ENCODE measurements at places on chromosomes 6 and 20.

GRCh38 chr6:87921034-87921433 is 126.6 kb upstream of the SPACA1 start:
- no peak for DNase-seq

DNA sequence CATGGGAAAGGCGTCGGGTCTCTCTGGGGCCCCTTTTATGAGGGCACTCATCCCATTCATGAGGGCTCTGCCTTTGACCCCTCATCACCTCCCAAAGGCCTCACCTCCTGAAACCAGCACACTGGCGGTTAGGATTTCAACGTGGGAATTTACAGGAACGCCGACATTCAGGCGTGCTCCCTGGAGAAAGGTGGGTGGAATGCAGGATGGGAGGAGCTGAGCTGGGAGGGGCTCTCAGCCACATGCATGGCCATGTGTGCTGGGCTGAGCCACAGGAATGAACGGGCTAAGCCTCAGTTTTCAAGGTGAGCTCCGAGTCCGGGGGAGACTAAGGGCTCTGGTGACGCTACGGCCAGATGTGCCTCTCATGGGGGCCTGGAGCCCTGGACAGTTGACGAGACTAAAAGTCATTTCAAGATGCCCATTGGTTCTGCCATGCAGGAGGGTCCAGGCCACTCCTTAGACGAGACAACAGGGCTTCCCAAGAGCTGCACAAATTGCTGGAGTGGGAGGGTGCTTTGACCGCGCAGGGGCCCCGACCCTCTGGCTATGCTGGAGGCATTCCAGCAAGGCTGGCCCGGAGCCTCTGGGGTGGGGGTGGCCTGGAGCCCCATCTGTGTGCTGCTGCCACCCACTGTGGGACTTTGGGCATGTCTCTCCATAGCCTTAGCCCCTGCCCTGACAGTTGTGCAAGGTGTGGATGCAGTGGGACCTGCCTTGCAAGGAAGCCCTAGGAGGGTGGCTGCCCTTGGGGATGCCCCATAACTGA is 3.8 kb upstream of the ARFGAP1 start:
- no peak for DNase-seq

- no peak for DNase-seq
Measured at GRCh38 chr20:48455651-48456365, 372.0 kb downstream of the PREX1 start.

DNA sequence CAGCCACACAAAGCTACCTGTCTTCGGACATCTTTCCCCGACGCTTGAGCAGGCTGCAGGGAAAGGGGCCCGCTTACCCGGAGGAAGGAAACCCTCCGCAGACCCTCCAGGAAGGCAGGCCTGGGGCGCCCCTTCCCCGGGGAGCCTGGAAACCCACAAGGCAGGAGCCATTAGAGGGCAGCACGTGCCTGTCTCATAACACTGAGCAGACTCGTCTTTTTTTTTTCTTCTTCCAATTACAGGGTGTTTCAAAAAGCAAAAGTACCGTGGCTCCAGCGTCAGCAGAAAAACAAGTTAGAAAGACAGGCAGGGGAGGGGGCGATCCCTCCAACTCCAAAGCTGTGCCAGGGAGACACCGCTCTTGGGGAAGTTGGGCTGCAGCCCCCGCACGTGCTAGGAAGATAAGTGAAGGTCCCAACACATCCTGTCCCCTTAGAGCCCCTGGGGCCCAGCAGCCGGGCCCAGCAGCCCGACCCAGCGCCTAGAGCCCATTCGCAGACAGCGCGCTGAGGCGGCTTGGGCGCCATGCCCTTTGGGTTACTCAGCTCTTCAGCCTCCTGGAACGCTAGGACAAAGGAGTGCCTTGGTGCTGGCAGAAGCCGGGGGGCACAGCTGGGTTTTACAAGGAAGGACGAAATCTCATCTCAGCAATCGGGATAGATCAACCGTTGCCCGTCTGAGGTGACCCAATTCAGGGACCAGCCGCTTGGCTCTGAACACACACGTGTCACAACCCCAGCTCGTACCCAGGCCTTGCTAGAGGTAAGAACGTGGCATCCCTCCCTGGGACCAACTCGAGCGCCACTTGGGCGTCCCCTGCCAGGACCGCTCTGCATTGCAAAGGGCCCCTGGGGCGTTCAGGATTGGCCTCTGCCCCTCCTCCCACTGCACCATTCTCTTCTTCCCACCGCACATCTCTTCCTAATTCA is 136.3 kb downstream of the LY86 start:
- DNase-seq: peak; percentile 53

DNA sequence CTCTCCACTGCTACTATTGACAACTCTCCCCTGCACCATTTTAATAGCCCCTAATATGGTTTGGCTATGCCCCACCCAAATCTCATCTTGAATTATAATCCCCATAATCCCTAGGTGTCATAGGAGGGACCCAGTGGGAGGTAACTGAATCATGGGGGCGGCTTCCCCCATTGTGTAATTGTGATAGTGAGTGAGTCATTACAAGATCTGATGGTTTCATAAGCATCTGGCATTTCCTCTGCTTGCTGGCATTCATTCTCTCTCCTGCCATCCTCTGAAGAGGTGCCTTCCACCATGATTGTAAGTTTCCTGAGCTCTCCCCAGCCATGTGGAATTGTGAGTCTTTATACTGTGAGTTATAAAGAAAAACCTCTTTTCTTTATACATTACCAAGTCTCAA is 74.1 kb upstream of the TCF21 start:
- DNase-seq: no peak

All from hypothalamus (tissue), 51 donors.